ENCODE measurements at places on chromosomes 13 and 19. TPM values are rescaled to one million over a fixed set of nuclear protein-coding genes. Genes with fewer than 3 reads are reported as not detected.

The FBXL12 gene
- 18.1 TPM for total RNA-seq

The LRG1 gene
- total RNA-seq, result 6.9 TPM

DNA sequence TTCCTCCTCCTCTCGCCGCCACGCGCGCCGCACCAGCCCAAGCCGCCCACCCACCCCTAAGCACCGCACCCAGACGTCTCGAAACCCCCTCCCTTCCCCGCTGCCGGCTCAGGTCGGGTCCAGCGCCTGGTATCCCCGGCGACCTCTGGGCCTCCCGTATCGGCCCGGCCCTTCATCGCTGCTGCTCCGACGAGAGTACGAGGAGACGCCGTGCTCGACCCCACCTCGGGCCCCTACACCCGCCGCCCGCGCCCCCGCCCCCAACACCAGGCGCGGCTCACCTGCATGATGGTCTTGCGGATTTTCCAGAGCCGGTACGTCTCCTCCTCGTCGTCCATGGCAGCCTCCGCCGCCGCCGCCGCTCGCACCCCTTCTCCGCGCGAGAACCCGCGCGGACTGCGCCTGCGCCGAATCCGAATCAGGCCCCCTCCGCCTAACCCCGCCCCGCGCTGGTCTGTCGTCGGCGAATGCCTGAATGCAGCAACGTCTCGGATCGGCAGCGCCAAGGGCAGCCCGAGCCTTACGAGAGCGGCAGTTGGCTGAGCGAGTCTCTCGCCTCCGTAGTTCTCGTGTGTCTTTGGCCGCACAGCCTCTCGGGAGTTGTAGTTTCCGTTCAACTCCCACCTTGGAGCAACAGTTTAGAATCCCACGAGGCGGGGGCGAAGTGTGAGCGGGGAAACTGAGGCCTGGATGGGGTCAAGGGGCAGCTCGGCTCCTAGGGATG is at the start of gene POLR2E:
Gene POLR2E (minus strand): TSS at position 398 of the 724 bp plus-strand sequence. CDS start 60 bp downstream, at position 338.
- peak; percentile 85 for DNase-seq

DNA sequence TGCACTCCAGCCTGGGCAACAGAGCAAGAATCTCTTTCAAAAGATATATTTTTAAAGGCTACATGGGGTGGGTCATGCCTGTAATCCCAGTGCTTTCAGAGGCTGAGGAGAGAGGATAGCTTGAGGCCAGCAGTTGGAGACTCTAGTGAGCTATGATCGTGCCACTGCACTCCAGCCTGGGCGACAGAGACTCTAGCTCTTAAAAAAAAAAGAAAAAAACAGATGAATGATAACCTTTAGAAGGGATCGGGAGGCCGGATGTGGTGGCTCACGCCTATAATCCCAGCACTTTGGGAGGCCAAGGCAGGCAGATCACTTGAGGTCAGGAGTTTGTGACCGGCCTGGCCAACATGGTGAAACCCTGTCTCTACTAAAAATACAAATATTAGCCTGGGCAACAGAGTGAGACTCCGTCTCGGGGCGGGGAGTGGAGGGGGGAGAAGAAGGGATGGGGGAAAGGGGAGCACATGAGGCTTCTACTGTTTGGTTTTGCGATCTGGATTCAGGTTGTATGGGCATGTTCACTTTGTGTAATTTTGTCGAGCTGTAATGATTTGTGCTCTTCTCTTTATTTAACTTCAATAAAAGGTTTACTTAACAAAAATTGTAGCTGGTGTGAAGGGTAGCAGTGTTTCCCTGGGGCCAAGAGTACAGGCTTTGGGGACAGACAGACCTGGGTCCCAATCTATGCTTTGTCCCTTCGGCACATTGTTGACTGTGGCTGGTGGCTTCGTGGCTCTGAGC is 1.1 kb upstream of the PSMC4 start:
- no peak for DNase-seq

GRCh38 chr19:16897029-16897855 is 8.4 kb downstream of the F2RL3 start:
- DNase-seq, result peak; percentile 90

DNA sequence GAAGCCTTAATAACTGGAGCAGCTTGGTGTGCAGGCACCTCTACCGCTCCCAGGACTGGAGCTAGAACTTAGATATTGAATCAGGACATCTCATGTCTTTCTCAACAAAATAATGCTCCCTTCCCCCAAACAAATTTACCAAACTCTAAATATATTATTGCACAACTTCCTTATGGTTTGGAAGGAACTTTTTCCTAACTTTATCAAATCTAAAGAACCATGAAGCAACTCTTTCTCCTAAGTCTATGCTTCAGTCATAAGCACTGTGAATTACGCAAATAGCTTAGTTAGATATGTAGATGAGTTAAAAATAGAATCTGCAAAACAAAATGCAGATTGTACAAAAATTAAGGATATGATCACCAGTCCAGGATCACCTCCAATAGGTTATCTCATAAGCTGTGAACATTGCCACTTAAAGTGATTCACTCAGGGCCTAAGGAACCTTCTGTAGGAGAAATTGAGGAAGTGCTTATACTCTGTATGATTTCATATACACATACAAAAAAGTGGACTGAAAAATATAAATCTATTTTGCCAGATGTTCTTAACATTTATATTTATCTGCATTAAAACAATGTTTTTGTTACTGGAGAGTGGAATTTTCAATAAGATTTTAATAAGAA is 20.4 kb upstream of the MAB21L1 start:
- no peak for DNase-seq
